CD4-positive, alpha-beta memory T cell (primary cell): ENCODE measurements at places on chromosomes 2 and 18. TPM values are rescaled to one million over a fixed set of nuclear protein-coding genes. Genes with fewer than 3 reads are reported as not detected.

Gene MLPH
- not detected for total RNA-seq

Gene UGT1A10
- total RNA-seq = not detected

Gene CYP26B1
- total RNA-seq = not detected

Gene LYG1
- total RNA-seq = 2.5 TPM

Gene CD8A
- total RNA-seq = 1.9 TPM

Gene ZNF804A
- 0.06 TPM for total RNA-seq

Gene CFAP221
- total RNA-seq = not detected

Gene KIAA1328
- total RNA-seq = 15.7 TPM

Gene HADHA
- 93.6 TPM for total RNA-seq

DNA sequence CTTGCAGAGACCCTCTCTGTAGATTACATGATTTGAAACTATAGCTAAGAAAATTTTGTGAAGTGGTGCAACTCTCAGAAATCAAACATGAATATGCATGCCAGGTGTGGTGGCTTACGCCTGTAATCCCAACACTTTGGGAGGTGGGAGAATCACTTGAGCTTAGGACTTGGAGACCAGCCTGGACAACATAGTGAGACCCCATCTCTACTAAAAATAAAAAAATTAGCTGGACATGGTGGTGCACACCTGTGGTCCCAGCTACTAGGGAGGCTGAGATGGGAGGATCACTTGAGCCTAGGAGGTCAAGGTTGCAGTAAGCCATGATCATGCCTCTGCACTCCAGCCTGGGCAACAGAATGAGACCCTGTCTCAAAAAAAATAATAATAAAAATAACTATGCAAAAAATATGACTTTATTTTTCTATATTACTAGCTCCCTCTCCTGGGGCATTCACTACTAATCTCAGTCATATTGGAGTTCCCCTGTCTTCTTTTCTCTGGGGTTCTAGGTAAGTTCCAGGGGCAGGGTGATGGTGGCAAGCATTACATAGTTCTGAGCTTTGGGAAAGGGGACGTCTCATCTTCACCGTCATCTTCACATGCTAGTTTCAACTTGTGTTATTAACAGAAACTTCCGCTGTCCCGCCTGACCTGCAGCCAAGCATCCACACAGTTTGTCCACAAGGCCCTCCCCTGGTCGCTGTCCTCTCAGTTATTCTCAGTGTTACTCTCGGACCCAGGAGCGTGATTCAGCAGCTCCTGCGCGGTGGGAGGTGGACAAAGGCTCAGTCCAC is 96.8 kb upstream of the MBOAT2 start:
- no peak for DNase-seq

- no peak for DNase-seq
Observed at GRCh38 chr2:21841341-21841740, 717.6 kb downstream of the TDRD15 start.

GRCh38 chr2:239288951-239289511 is 111.8 kb downstream of the HDAC4 start:
- peak; percentile 76 for DNase-seq

- DNase-seq = no peak
Observed at GRCh38 chr2:28747714-28748113, 3.9 kb upstream of the PPP1CB start.

DNA sequence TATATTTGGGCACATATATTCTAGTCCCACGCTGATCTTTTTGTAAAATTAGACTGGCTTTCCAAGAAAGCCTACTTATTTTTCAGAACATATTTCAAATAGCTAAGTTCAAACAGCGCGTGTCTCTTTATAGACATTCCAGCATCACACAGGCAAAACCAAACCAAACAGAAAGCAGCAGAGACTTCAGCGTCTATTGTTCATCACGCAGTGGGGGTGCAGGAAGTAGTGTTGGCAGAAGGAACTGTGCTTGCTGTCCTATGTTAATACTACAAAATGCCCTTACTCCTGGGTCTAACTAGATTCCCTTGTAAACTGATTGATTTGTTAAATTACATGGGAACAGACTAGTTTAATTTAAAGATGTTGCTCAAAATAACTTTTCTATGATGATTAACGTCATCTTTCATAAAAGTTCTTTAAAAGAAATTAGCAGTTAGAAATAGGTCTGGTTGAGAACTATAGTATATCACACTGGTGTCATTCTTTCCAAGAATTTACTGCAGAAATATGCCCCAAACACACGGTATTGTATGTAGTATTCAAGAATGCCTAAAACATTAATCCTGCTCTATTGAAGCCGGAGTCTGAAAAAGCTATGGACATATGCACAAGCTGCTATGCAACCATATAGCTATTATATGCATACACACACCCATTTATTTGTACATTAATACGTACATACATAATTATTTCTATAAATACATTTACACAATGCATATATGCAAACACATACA is 436.3 kb downstream of the CBLN2 start:
- DNase-seq = no peak

- DNase-seq = no peak
Observed at GRCh38 chr2:235135990-235136561, 184.3 kb downstream of the SH3BP4 start.

DNA sequence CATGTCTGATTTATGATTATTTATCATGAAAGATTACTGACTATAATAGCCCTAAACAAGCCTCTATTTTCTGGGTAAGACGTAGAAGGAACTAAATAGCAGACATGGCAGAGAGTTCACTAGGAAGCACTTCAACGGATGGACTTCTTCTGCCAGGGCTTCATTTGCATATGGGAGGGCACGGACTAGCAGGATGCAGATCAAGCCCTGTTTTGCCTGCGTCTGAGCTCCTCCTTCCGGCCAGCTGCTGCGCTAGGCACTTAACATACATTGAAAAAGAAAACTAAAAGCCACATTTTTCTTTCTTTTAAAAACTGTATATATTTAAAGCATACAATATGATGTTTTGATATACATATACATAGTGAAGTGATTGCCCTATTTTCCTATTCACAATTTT is 340.0 kb upstream of the MEX3C start:
- no peak for DNase-seq

DNA sequence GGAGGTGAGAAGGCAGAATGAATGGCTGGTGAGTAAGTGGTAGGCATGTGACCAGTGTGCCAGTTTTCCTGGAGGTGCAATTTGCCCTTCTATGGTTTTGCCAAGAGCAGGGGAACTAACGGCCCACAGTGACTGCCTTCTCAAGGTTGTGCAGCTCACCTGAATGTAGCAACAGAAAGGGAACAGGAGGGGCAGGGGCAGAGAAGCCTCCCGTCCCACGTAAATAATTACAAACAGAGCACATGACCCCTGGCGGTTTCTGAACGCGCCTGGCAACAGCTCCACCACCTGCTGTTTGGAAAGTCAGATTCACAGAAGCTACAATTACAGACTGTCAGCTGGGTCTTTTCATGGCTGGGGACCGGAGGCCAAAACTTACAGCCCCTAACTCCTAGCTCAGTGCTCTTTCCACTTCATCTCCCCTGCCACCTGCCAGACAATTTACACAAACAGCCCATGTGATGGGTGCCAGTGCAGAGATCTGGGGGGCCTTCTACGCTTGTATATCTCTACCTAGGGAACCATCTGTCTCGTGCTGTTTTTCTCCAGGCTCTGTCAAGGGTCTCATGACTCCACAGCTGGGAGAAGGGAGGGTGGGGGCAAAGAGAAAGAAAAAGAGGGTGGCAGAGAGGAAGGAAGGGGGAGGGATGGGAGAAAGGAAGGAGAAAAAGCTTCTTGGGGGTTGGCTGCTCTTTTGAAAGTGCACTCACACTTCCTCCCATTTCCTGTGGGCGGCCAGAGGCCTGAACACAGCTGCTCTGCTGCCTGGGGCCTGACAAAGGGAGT is 69.6 kb downstream of the POLR1A start:
- peak; percentile 83 for DNase-seq

DNA sequence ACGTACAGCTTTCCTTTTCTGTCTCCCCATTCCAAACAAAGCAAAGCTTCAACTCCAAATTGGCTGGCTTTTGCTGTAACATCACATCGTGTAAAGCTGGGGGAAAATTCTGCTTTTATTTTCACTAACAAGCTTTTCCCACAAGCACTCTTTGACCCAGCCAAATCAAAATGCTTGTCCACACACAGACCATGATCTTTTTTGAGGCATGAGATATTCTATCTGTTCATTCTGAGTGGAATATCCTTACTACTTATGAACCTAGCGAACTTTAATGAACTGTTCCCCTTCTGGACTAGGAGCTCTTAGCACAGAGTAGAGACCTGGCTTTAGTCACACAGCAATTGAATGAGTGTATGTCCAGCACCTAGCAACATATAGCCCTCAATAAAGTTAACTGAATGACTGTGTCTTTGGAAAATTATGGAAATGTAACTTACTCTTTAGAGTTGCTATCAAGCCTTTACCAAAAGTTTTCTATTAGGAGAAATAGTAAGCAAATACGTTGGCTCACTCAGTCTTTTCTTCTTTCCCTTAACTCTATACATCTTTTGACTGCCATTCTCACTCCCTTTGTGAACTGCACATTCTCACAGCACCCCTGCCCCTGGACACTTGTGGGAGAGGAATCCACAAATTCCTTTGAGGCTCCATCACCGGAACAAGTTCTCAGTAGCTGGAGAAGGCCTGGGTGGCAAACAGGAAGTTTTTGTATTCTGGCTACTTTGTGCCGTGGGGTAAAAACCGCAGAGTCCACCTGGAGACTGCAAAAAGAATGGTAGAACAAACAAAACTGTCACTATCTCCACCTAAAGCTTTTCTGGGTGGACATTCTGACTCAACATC is 1.3 kb upstream of the UBE2E3 start:
- no peak for DNase-seq

DNA sequence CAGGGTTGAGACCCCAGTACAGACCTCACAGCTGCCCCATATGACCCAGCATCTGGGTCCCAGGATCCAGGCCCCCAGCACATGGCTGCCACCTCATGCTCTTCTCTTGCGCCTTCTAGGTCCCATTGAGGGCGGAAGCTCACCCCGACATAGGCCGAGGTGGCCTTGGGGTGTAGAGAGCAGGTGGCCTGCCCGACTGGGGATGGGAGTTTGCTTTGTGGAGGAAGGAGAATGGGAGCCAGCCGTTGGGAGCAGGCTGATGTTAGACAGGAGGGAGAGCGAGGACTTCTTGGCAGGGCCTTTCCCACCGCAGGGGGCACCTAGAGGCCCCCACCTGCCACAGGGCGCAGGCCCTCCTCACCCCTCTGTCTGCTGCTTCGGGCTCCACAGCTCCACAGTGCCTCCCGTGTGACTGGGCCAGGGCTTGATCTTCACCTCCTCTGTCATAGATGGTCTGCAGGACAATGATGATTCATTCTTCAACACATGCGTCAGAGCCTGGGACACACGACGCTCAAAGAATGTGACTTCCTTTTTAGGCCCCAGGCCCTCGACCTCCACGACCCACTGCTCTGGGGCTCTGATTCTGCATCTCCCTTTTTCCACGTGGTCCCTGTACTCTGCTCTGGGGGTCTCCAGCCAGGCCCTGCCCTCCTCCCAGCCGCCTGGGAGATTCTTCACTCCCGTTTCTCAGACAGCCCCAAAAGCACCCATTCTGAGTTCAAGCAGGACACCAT is 86.6 kb upstream of the ODC1 start:
- no peak for DNase-seq

DNA sequence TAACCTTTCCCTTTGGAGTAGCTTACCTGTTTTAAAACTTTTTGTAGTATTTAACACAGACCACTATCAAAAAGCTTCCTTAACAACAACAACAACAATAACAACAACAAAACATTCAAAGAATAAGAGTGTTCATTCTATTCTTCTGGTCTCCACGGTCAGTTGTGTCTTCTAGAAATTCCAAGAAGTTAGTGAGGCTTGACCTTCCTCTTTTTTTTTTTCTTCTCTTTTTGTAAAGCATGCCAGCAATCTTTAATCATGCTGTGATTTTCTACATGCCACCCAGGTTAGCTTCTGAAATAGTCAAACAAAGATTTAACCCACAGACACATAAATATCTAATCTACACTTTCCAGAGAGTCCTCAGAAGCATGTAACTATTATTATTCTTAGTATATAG is 28.4 kb upstream of the KLHL14 start:
- DNase-seq = no peak

GRCh38 chr2:71846072-71846471 is 301.6 kb downstream of the CYP26B1 start:
- DNase-seq = no peak

DNA sequence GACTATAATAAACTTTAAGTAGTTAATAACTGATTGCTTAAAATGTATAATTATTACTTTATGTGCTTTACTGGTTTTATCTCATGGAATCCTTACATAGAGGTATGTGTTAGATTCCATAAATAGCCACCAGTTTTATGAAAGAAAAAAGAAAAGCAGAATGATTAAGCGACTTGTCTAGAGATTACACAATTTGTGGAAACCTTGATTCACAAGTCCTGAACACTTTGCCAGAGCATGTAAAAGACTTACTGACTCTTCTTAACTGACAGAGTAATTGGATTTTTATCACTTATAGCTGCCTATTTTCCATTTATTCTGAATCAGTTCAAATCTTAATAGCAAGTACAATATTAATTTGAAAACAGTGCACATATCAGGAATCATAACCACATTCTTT is 448.7 kb upstream of the NETO1 start:
- DNase-seq = no peak

DNA sequence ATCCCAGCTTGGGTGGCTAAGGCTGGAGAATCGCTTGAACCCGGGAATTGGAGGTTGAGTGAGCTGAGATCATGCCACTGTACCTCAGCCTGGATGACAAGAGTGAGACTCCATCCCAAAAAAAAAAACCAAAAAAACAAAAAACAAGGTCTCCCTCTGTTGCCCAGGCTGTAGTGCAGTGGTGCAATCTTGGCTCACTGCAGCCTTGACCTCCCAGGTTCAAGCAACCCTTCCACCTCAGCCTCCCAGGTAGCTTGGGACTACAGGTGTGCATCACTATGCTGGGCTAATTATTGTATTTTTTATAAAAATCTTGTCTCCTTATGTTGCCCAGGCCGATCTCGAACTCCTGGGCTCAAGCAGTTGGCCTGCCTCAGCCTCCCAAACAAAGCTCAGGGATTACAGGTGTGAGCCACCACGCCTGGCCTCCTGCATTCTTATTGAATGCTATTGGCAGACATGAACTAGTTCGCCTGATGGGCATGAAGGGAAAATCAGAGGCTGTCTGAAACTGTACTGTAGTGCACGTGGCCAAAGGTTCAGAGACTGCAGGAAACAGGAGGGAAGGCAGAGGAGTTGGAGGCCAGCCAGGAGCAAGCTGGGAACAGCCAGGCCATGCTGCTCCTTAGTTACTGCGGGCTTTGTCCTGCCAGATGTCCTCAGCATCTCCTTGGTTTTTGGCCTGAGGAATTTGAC is 16.0 kb upstream of the ASXL2 start:
- DNase-seq = no peak

- DNase-seq = no peak
Observed at GRCh38 chr18:34224423-34225217, at the start of gene NOL4. Gene NOL4 (minus strand): TSS chr18:34224913. CDS start chr18:34223253, 1,660 bp downstream.

GRCh38 chr2:1887915-1888314 is 143.6 kb upstream of the PXDN start:
- DNase-seq = no peak

- DNase-seq = no peak
Observed at GRCh38 chr2:20378891-20379519, 28.4 kb upstream of the PUM2 start.
